ENCODE measurements at places on chromosomes 2 and 18.

DNA sequence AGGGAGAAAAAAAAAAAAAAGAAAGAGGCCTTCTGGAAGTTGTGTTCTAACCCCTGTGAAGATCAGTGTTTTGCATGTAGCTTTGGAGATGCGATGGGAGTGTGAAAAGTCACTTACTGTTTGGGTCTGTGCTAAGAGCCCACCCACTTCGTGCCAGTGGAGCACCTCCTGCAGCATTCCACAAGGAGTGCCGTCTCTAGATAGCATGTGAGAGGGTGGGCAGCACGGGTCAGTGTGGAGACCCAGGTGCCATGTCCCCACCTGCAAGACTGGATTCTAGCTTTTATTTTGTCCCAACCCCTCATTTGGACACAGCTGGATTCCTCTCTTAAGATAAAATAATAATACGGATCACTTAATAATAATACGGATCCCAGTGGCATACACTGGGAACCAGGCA, 12.5 kb upstream of the TMEM185B start:
- no peak for DNase-seq

DNA sequence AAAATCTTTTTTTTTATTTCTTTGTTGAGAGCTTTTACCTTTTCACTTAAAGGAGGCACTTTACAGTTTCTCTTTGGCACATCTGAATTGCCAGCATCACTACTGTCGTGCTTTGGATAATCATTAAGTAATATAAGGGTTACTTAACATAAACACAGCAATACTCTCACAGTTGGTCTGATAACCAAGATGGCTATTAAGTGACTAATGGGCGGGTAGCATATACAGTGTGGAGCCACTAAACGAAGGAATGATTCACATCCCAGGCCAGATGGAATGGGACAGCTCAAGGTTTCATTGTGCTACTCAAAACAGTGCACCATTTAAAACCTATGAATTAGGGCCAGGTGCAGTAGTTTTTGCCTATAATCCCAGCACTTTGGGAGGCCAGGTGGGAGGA, 28.1 kb downstream of the USP37 start:
- no peak for DNase-seq

- no peak for DNase-seq
These were observed 76.7 kb upstream of the CAVIN2 start for GRCh38 chr2:191923652-191923997.

DNA sequence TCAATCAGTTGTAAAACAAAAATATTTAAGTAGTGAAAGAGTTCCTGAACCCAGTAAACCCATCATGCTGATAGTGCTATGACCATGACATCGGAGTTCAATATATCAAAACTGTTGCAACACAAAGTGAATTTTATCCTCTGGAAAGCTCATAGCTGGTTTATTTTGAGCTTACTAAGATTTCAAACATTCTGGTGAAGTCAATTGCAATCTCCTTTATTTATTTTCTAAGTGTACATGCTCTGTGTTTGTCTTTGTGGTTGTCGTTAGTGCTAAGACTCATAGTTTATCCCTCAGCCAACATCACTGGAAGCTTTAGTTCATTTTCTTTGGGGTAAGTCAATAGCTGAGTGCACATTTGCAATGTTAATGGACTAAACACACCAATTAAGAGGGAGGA, 91.9 kb downstream of the QPCT start:
- DNase-seq, result no peak

DNA sequence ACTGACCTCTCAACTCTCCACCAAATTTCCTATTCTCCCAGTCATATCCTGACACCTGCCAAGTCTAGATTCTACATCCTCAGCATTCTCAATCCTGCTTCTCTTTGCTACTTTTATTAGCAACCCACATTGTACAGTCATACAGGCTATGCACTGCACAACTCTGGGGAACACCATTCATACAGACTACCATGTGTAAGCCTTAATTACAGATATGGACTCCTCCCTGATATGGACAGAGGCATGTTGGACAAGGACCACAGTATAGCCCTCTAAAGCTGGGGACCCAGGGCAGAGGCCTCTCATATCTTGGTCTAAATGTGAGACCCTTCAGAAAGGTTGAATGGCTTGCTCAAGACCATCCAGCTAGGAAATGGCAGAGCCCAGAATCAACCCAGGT, 36.3 kb downstream of the BOLA3 start:
- DNase-seq, result no peak

- no peak for DNase-seq
These were observed 93.5 kb downstream of the TMEM18 start for GRCh38 chr2:583666-584065.

GRCh38 chr2:75432761-75433361, 127.9 kb downstream of the EVA1A start:
- no peak for DNase-seq

DNA sequence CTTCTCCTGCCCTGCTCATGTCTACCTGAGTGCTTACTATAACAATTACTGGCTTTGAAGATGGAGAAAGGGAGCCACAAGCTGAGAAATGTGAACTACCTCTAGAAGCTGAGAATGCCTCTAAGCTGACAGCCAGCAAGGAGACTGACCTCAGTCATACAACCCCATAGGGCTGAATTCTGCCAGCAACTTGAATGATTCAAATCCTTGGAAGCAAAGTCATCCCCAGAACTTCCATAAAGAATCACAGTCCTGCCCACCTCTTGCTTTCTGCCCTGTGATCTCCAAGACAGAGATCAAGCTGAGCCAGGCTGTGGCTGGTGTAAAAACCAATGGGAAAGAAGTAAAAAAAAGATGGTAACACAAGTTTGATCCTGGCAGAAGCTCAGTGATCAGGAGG, 288.2 kb upstream of the SPHKAP start:
- DNase-seq, result no peak

GRCh38 chr2:96326990-96327820, 2.1 kb downstream of the ITPRIPL1 start:
- DNase-seq, result no peak

DNA sequence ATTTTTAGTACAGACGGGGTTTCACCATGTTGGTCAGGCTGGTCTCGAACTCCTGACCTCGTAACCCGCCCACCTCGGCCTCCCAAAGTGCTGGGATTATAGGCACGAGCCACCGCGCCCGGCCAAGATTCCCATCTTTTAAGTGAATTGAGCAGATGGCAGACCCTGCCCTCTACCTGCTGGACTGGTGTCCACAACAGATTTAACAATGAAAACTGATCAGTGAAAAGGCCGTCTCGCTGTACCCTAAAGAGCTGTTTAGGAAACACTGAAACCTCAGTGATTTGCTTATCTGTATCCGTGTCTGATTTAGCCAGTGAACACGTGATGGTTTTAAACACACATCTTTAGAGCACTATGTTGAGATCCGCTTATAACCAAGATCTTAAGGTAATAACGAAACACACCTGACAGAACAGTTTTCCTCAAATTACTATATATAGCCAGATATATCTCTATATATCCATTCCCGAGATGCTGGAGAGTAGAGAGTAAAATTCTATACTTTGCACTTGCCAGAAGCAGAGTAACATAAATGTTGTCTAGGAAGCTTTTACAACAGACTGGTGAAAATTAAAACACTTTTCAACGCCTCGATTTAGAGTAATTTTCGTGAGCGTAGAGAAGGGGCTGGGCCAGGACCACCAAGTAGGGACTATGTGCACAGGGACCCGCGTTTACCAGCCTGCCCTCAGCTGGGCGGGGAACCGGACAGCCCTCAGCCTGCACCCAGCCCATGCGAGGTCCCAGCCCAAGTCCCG, 594 bp downstream of the FAM161A start:
- peak; percentile 84 for DNase-seq

GRCh38 chr18:2898186-2898640, 51.4 kb downstream of the EMILIN2 start:
- DNase-seq, result peak; percentile 82
